Right ventricle myocardium superior (tissue), 1 donor: ENCODE measurements at places on chromosomes 3 and 15. TPM values are rescaled to one million over a fixed set of nuclear protein-coding genes. Genes with fewer than 3 reads are reported as not detected.

GRCh38 chr3:13455644-13456043 is 24.5 kb upstream of the HDAC11 start:
- DNase-seq: no peak

DNA sequence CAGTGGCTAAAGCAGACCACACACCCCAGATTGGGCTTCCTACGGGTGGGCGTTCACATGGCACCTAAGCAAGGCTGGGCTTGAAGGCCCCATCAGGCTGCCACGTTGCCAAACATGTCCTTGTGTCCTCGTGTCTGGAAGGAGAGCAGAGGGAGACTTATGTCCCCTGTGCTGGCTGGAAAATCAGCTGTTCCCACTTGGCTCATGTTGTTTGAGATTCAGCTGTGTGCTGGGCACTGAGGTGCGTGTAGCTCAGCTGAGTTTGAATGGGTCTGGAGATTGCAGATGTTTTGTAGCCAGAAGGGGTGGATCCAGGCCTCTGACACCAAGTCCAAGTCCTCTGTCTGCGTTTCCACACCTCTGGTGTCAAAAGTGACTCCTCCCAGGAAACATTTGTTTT is 34.6 kb downstream of the RLBP1 start:
- no peak for DNase-seq

- no peak for DNase-seq
These were observed 45.7 kb upstream of the STT3B start for GRCh38 chr3:31486865-31487533.

- no peak for DNase-seq
These were observed 7.5 kb downstream of the LCTL start for GRCh38 chr15:66558271-66558670.

DNA sequence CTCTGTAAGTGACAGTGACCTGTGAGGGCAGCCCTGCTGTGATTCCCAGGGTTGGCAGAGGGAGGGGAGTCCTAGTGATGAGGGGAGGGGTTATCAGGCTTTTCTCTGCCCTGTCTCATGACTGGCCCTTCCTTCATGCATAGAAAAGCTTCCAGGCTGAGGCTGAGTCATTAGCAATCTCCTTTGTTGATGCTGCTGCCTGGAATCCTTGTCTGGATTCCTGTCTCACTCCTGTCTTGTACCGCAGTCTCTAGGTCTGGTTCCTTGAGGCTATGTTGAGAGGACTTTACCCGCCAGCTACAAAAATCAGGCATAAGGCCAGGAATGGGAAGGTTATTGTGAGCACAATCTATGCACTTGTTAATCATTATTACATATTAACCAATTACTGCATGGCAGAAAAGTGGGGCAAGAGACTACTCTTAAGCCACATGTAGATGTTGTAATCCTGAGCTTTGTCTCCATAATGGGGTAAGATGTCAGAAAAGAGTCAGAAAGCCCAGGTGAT is 7.2 kb downstream of the KLHL6 start:
- no peak for DNase-seq

GRCh38 chr3:31448035-31448881 is 84.5 kb upstream of the STT3B start:
- no peak for DNase-seq

- DNase-seq: no peak
These were observed 49.2 kb upstream of the P3H2 start for GRCh38 chr3:190169877-190170276.

Gene TMCO5A
- total RNA-seq: not detected

Gene SH3GL3
- total RNA-seq: not detected

Gene CCDC51
- total RNA-seq: 11.9 TPM

Gene LMCD1
- 49.6 TPM for total RNA-seq

Gene CFAP20DC
- total RNA-seq: 0.22 TPM

Gene GASK1A
- 0.75 TPM for total RNA-seq
